Globus pallidus (tissue), 1 donor: ENCODE measurements at places on chromosomes 3 and 15.

DNA sequence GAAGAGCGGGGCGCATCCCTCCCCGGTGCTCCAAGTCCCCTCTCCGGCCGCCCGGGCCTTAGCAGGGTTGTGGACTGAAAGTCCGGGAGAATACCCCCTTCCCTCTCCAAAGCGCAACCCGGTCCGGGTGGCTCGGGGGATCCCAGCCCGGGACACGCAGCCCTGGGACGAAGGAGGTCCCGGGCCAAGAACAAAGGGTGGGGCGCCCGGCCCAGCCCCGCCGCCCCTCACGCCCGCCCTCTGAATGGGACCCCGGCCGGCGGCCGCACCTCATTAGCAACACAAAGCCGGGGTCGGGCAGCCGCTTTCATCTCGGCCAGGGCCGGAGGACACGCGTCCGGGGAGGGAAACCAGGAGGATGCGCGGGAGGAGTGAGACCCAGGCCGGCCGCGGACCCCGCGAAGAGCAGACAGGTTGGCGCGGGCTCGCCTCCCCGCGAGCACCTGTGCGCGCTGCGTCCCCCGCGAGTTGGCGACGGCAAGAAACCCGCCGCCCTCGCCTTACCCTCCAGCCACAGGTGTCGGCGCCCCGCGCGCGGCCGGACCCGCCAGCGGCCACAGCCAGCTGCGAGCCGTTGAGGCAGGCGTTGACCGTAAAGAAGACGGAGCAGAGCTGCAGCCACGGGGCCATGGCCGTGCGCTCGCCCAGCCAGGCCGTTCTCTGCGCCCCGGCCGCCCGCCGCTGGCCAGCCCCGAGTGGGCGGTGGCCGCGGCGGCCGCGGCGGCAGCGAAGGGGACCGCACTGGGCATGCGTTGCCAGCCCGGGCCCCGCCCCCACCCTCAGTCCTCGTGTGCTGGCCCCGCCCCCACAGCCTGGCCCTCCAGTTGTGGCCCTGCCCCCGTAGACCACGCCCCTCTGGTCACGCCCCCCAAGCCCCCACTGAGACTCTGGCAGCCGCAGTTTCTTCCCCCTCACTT is at the start of gene IL17RD:
Gene IL17RD (minus strand): TSS at position 697 of the 917 bp plus-strand sequence. CDS start 67 bp downstream, at position 630.
- peak; percentile 72 for DNase-seq

DNA sequence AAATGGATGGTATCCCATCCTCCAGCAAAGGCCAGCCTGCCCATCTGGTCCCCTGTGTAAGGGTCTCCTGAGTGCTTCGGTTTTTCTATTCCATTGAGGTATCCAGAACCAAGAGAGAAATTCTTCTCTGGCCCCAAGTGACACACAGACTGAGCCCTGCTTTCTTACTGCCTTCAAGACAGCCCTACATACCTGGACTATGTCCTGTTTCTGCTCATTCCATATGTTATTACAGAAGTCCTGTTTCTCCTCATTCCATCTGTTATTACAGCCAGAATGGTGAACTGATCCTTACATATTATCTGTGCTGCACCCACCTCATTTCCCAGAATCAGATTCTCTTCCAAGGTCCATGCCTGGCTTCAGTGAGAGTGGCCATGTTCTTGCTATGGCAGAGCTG is 115.2 kb downstream of the DCLK3 start:
- no peak for DNase-seq

DNA sequence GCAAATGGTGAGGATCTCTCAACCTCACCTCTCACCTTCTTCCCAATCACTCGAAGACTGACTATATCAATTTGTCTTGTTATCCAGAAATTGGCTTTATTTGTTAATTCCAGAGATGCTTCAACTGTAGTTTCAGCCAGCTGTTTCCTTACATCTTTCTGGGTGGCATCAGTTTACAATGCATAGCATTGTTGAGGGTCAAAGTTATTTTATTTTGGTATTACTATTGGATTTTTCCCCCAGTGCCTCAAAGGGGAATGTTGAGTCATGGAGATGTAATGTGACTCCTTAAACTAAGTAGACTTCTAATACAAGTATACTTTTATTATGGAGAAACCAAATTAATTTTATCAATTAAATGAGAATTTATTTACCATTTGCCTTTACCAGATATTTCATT is 351.6 kb downstream of the TIGIT start:
- no peak for DNase-seq

- DNase-seq: no peak
These were observed 131.0 kb upstream of the CHRM5 start for GRCh38 chr15:33837294-33837693.

GRCh38 chr3:151879037-151879436 is 5.6 kb downstream of the SUCNR1 start:
- no peak for DNase-seq

GRCh38 chr15:23686466-23687142 is 501 bp downstream of the NDN start:
- no peak for DNase-seq

DNA sequence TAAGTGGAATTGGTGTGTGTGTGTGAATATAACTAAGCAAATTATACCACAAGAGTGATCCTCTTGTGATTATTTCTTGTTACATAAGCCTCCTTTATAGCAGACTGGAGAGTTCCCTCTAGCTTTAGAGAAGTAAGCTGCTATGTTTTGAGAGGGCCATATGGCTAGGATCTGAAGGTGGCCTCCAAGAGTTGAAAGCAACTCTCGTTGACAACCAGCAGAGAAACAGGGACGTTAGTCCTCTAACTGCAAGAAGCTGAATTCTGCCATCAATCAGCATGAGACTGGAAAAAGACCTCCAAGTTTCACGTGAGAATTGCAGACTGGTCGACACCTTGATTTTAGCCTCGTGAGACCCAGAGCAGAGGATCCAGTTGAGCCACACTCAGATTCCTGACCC is 278.5 kb upstream of the ZNF717 start:
- DNase-seq: no peak

DNA sequence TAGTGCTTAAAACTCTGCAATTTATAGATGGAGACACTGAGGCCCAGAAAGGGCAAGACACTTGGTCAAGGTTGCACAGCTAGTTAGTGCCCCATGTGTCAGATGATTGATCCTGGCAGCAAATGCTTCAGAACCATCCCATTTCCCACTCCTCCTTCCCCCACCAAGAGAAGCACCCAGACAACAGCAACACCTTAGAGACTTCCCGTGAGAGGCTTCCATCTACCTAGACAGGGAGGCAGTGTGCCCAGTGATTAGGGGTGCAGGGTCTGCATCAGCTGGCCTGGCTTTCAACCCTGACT is 77.6 kb downstream of the CORO2B start:
- DNase-seq: no peak

GRCh38 chr3:18489939-18490338 is 64.8 kb upstream of the SATB1 start:
- no peak for DNase-seq

DNA sequence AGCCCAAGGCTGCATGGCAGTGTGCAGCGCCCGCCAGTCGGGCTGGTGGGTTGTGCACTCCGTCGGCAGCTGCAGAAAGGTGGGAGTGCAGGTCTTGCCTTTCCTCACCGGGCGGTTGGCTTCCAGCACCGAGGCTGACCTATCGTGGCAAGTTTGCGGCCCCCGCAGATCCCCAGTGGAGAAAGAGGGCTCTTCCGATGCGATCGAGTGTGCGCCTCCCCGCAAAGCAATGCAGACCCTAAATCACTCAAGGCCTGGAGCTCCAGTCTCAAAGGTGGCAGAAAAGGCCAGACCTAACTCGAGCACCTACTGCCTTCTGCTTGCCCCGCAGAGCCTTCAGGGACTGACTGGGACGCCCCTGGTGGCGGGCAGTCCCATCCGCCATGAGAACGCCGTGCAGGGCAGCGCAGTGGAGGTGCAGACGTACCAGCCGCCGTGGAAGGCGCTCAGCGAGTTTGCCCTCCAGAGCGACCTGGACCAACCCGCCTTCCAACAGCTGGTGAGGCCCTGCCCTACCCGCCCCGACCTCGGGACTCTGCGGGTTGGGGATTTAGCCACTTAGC is 4.3 kb downstream of the ISL2 start:
- no peak for DNase-seq

DNA sequence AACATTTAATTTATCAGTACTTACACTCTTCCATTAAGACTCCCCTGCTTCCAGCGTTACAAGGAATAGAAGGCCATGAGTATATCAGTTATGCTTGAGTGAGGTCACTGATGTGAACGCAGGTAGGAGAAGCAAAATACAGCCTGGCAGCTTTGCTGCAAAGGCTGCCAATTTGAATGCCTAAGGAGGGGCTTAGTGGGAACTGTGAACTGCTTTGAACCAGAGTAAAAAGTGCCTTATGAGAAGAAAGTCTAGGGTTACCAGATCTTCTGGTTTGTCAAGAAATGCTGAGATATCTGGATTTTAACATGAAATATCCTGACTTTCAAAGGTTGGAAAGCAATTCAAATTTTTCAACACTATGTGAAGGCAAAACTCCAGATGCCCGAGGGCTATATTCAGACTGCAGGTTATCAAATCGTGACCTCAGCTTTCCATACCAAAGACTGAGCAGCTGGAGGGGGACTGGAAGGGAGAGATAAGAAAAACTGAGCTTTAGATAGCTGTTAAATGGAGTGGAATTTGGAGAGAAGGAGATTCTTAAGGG is 446.3 kb upstream of the NECTIN3 start:
- DNase-seq: no peak

DNA sequence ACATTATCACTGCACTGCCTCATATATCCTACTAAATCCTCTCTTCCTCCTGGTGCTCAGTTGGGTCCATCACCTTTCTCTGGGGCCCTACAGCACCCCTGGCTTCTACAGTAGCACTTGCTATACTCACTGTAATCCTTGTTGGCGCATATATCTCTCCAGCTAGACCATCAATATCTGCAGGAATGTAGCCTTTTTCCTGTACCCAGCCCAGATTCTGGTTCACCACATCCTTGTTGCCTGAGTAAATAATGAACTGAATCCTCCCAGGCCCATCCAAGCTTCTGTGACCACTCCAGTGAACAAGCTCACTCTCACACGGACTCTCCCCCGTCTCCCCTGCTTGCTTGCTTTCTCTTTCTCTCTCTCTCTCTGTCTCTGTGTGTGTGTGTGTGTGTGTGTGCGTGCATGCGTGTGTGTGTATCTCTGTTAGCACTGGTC is 62.5 kb upstream of the LIPC start:
- DNase-seq: no peak

GRCh38 chr3:5072100-5072816 is 49.8 kb upstream of the ARL8B start:
- no peak for DNase-seq

GRCh38 chr3:68007621-68008226 is 353.3 kb upstream of the SUCLG2 start:
- no peak for DNase-seq

DNA sequence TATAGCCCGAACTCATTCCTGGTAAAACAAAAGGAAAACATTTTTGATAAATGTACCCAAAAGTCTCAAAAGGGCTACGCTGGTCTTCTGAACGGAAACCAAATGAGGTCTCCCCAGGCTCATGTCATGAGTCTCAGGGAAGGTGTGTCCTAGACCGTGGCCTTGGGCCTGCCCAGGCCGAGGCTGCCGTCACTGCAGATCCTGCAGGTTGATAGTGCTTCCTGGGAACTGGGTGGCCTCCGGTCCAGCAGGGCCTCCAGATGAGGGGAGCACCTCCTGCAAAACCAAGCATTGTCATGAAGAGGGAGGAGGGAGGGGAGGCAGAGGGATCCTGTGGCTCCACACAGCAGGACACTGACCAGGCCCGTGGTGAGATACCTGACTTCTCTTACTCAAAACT is 37.5 kb downstream of the ZXDC start:
- no peak for DNase-seq

DNA sequence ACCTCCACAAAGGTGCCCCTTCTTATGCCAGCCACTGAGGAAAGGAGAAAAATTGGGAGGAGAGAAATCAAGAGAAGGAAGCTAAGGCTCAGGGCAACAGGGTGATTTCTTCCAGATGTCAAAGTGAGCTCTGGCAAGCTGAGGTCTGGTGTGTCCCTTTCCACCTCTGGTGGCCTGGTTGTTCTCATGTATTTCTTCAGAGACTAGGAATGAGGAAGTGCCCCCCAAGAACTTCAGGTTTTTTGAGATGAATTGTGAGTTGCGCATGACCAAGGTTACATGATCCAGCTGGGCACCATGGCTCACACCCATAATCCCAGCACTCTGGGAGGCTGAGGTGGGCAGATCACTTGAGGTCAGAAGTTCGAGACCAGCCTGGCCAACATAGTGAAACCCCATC is 5.6 kb downstream of the RAB6B start:
- DNase-seq: no peak

DNA sequence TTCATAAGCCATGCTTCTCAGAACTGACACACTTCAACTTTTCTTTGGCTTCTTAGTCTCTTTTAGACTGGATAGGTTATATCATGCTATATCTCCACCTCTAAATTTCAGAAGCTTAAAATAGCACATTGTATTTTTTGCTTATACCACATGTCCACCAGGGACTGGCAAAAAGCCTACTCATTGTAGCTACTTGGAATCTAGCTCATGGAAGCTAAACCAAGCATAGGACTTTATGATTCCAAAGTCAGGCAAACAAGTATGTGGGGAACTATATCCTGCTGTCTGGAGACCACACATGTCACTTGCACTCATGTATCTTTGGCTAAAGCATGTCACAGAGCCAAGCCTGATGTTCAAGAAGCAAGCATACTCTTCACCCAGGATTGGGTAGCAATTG is 245.0 kb upstream of the RASGRP1 start:
- DNase-seq: no peak

DNA sequence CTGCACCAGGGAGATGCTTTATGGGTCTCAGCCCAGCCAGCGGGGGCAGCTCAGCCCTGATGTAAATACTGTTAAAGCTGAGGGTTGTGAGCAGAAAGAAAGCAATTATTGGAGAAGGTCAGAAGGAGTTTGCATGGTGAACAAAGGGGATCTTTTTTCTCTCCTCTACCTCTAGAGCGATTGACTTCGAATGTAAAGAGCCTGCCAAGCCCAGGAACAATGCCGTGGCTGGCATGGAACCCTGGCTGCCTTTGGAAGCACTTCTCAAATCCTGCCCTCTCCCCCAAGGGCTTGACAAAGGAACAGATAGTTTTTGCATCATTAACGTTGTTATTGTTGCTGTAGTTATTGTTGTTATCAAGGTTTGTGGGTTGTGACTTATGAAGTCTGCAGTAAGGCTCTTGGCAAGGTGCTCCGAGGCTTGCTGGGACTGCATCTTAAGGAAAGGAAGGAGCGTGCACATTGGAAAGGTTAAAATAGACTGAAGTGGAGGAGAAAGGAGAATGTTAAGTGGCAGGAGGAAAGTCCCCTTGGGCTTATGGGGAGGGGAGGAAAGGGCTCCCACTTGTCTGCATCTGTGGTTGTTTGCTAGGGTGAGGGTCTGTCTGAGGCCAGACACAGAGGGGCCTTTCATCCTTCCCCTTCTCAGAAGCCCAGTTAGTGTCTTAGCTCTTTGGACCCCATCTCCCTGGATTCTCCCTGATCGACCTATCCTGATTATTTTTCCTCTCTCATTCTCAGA is 16.7 kb downstream of the PDIA5 start:
- no peak for DNase-seq

DNA sequence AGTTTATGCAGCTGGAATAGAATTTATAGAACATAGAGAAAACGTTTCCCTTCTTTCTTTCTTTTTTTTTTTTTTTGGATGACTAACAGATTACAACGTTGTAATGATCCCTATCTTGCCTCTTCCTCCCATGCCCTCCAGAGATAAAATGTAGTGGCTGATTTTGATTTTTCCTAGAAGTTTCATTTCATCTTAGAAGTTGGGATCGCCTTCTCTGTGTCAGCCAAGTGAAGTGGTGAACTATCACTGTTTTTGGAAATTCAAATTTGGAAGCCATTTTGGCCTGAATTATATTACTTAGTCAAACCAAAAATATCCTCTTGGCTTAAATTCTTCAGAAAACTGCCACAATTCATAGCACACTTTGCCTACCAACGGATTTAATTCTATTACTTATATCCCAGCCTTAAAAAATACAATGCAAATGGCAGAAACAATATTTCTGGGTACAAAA is 1025.5 kb upstream of the NR2F2 start:
- DNase-seq: no peak
